ENCODE measurements at places on chromosomes 16 and 17. TPM values are rescaled to one million over a fixed set of nuclear protein-coding genes. Genes with fewer than 3 reads are reported as not detected.
A peak's percentile ranks its signal among the peaks of the same experiment; 100 is the strongest.

PTGES3L gene
- total RNA-seq = 9.8 TPM

GLP2R gene
- 15.4 TPM for total RNA-seq

CSH1 gene
- not detected for total RNA-seq

C16orf74 gene
- total RNA-seq = not detected

KRT33A gene
- total RNA-seq = not detected

WNK4 gene
- 4.9 TPM for total RNA-seq

DNA sequence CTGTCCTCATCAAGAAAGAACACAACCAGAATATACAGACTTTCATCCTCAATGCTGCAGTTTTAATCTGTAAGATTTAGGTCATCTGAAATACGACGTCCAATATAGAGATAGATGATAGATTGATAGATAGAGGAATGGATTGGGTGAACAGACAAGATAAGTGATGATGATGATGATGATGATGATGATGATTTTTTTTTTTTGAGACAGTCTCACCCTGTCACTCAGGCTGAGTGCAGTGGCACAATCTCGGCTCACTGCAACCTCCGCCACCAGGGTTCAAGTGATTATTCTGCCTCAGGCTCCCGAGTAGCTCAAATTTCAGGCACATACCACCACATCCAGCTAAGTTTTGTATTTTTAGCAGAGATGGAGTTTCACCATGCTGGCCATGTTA, 56.3 kb upstream of the ADAMTS18 start:
- no peak for DNase-seq

DNA sequence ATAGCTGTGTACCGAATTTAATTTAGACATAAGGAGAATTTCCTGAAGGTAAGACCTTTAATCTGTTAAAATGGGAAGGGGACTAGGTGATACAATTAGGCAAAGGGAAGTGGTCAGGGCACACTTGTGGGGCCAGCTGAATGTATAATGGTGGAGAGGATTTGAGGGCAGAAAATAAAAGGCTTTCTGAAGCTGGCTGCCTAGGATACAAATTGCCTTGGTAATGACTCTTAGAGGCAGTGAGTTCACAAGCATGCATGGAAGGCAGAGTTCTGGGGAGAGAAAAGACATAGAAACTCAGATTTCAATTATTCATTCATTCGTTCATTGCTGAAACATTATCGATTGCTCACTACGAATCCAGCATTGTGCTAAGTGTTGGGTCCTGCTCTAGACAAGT, 12.4 kb upstream of the NFAT5 start:
- DNase-seq = no peak

GRCh38 chr16:21101631-21102420, 48.8 kb downstream of the DNAH3 start:
- DNase-seq = peak; percentile 35

GRCh38 chr16:73298562-73298961, 250.6 kb upstream of the ZFHX3 start:
- peak; percentile 21 for DNase-seq

DNA sequence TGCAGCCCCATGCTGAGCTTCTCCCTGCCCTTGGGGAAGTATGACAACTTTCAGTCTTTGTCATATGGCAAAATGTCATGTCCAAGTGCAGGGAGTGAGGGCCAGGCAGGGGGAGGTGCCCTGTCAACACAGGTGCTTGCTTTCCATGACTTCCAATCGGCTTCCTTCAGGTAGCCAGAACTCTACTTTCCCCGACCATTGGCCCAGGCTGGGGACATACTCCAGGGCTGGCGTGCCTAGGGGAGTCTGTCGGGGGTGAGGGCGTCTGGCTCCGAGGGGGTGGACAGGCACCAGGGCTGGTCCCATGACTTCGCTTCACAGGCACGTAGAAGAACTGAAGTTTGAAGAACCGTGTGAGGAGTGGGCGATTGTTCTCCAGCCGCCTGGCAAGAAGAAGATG, 19.8 kb upstream of the PIK3R6 start:
- DNase-seq = no peak

DNA sequence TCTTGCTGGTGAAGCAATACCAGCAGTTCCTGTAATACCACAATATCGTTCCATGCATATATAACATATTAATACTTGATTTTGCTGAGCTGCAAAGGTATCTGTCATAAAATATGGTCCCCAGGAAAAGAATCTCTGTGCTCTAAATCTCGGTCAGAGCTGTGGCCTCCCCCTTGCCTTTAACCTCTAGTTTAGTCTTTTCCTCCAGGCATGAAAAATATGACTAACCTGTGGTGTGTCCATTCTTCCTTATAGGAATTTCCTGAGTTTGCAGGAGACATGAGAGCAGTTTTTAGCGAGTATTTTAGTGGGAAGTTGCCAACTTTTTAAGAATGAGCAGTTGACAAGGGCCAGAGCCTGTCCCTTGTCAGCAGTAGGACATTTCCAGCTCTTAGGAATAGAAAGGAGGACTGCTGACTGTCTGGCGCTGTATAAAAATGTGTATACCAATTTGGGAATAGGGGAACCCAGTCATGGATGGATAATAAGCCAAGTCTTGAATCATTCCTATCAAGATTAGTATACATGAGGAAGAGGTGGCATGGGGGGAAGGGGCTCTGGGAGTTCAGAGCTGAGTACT, 8.7 kb downstream of the ATXN1L start:
- DNase-seq = no peak

DNA sequence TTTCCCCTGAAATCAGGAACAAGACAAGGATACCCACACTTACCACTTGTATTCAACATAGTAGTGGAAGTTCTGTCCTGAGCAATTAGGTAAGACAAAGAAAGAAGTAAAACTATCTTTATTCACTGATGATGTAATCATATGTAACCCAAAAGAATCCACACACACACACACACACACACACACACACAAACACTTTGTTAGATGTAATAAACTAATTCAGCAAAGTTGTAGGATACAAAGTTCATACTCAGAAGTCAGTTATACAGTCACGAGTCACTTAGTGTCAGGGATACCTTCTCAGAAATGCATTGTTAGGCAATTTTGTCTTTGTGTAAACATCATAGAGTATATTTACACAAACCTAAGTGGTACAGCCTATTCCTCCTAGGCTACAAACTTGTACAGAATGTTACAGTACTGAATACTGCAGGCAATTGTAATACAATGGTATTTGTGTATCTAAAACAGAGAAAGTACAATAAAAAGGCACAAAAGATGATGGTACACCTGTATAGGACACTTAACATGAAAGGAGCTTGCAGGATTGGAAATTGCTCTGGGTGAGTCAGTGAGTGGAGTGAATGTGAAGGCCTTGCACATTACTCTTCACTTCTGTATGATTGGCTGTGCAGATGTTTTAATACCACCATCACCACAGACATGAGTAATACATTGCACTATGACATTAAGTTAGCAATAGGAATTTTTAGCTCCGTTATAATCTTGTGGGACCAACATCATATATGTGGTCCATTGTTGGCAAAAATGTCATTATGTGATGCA, 370.1 kb downstream of the ZFHX3 start:
- DNase-seq = no peak

- no peak for DNase-seq
Measured at GRCh38 chr17:42329025-42329976, 41.0 kb downstream of the STAT5A start.

DNA sequence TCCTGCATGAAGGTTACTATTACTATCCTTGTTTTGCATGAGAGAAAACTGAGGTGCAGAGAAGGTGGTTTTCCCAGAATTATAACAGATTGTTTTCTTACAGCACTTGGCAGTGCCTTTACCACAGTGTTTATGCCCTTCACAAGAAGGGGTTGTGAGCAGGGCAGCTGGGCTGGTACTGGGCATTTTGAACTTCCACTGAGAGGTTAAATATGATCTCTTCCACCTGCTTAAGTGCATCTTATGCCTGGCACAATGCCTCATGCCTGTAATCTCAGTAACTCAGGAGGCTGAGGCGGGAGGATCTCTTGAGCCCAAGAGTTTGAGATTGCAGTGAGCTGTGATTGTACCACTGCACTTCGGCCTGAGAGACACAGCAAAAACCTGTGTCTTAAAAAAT, 36.2 kb downstream of the NDE1 start:
- no peak for DNase-seq

- no peak for DNase-seq
Measured at GRCh38 chr17:31416503-31416923, 25.0 kb downstream of the RAB11FIP4 start.
